CD4-positive, alpha-beta T cell treated with Interleukin-12 subunit alpha and Interleukin-12 subunit beta, for 1 hour (primary cell): ENCODE measurements at places on chromosomes 6 and 20.

DNA sequence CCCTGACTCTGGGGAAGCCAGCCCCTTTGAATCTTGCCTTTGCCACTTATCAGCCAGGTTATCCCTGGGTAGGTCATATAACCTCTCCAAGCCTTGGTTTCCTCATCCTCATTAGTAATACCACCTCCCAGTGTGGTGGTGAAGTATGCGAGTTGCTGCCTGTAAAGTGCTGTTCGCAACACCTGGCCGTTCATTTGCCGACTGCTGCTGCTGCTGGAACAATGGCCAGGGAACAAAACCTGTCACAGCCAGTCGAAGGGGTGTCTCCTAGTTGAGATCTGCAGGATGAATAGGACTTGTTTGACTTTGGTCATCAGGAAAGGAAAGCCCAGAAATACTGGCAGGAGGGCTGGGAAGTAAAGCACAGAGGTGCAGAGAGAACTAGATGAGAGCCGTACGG is 6.1 kb downstream of the MANBAL start:
- no peak for DNase-seq

- DNase-seq = no peak
Observed at GRCh38 chr6:90870561-90870960, 283.7 kb upstream of the MAP3K7 start.

DNA sequence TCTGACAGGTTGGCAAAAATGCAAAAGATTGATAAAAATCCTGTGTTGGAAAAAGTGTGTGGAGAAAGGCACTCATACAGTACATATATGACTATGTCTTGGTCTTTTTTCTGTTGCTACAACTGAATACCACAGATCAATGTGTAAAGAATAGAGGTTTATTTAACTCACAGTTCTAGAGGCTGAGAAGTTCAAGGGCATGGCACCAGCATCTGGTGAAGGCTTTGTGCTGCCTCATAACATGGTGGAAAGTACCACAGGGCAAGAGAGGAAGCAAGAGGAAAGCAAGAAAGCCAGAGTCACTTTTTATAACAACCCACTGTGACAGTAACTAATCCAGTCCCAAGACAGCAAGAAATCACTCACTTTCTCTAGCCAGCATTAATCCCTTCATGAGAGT is 57.5 kb downstream of the ALDH8A1 start:
- DNase-seq = no peak

- DNase-seq = no peak
Observed at GRCh38 chr20:62584671-62585460, 57.4 kb upstream of the SLCO4A1 start.

- no peak for DNase-seq
Observed at GRCh38 chr6:140540743-140541142, 1166.3 kb upstream of the CITED2 start.

- peak; percentile 76 for DNase-seq
Observed at GRCh38 chr6:11414176-11414963, 123.2 kb upstream of the TMEM170B start.

GRCh38 chr6:100057941-100058340 is 63.9 kb upstream of the MCHR2 start:
- no peak for DNase-seq

- DNase-seq = no peak
Observed at GRCh38 chr6:66995669-66996068, 1288.6 kb upstream of the EYS start.

GRCh38 chr6:167446046-167446445 is 121.2 kb downstream of the TTLL2 start:
- DNase-seq = no peak

DNA sequence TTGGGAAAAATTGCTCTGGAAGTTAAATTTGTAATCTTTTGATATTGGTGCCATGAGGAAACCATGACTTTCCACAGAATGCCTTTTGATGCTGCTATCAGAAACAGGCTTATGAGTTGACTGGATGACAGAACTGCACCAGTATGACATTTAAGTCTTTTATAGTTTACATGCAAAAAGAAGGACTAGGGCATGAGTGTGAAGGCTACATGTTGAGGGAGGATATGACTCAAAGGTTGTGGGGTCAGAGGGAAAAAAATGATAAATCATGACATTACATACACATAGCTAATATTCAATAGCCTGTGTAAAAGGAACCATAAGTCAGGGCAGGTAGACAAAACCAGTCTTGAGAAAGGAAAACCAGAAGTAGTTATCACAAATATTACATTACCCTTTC is 182.2 kb downstream of the COL12A1 start:
- DNase-seq = no peak

- no peak for DNase-seq
Observed at GRCh38 chr6:116326996-116327395, 43.8 kb upstream of the DSE start.

DNA sequence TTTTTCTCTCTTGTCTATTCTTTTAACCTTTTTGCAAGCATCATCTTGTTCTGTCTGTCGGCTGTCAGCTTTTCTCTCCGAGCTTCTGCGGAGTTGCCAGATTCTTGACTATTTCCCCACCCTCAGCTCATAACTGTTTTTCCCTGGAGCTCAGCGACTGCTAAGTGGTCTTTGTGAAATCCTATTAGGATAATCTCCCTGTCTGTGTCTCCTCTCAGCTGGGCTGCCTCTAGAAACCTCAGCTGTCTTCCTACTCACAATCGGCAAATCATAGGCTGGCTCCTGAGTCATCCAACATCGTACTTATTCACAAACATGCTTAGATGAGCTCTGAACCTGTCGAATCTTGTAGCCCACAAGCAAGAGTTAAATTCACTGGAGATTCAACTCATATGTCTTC is 332.3 kb downstream of the PTPRT start:
- no peak for DNase-seq

GRCh38 chr6:43636308-43636659 is 644 bp downstream of the MAD2L1BP start:
- peak; percentile 10 for DNase-seq

- DNase-seq = no peak
Observed at GRCh38 chr6:163943607-163944385, 529.3 kb downstream of the QKI start.

- DNase-seq = no peak
Observed at GRCh38 chr6:158916617-158917016, 83.4 kb downstream of the RSPH3 start.

- no peak for DNase-seq
Observed at GRCh38 chr20:46673394-46674252, 15.6 kb downstream of the TP53RK start.

DNA sequence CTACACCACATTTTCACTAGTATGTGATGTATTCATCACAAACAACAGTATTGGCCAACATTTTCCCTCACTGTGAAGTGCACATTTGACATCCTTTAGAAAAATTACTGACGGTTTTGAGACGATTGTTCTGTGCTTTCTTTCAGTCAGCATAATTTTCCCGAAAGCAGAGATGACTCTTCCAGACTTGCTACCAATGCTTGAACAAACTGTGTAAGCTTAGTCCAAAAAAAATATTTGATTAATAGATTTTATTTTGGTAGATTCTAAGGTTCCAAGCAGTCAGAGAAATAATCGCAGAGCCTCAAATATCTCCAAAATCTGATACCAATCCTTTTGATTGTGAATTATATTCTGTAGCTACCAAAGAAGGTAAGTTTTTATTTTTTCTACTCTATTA is 151.1 kb upstream of the ESR1 start:
- DNase-seq = no peak

- DNase-seq = no peak
Observed at GRCh38 chr6:155130161-155130853, 133.5 kb upstream of the CLDN20 start.

- DNase-seq = no peak
Observed at GRCh38 chr20:16758454-16759180, 10.5 kb downstream of the OTOR start.

GRCh38 chr6:26158581-26159356 is 71.5 kb downstream of the HFE start:
- DNase-seq = peak; percentile 73

DNA sequence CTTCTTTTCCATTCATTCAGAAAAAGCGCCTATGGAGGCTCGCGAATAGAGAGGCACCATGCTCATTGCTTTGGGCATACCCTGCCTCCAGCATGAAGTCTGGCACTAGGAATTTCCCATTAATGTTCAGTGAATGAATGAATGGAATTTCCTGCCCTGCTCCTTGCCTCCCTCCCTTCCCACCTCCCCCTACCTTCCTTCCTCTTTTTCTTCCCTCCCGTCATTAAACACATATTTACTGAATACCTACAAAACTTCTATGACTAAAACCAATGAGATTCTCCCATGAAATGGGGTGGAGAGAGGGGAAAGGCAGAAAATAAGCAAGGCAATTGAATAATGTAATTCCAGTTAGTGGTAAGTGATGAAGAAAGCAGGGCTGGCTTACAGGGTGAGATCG is 213.8 kb upstream of the AGPAT4 start:
- DNase-seq = no peak

- DNase-seq = no peak
Observed at GRCh38 chr6:87391334-87391733, 16.4 kb upstream of the CFAP206 start.

GRCh38 chr6:122494665-122495272 is 23.2 kb upstream of the SERINC1 start:
- DNase-seq = no peak

DNA sequence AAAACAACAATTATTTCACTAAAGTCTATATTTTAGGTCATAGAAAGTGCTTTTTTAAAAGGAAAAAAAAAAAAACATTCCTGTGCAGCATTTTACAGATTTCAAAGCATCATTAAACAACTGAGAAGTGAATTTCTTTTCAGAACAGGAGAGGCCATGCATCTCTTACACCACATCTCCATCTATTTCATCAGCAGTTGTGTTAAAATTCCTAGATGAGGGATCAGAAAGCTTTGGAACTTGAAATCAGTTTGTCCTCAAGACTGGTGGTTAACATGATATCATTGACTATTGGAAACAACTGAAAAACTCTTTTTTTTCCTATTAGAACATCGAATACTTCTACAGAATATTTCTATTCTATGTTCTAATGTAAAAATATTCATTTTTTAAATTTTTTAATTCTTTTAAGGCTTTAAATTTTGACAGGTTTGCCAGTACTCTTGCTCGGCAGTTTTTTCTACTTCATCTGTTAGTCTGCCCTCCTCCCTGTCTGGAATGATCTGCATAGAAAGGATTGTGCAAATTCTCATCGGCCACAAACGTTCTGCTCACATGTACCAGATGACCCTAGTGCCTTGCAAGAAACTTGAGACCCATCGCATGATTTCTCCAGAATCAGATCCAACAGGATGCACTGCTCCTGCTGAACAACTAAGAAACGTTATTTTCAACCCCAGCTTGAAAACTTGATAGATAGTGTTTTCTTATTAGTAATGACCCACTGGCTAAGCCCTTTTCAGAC is 411.0 kb upstream of the AGPAT4 start:
- no peak for DNase-seq

GRCh38 chr6:13418844-13419243 is 68.6 kb downstream of the GFOD1 start:
- no peak for DNase-seq

GRCh38 chr6:166450167-166450873 is 67.6 kb upstream of the MPC1 start:
- DNase-seq = no peak

- no peak for DNase-seq
Observed at GRCh38 chr20:50695135-50695872, 4.0 kb upstream of the RIPOR3 start.

- no peak for DNase-seq
Observed at GRCh38 chr6:57013521-57013926, 33.0 kb upstream of the KIAA1586 start.

GRCh38 chr20:50098259-50098658 is 14.7 kb downstream of the UBE2V1 start:
- DNase-seq = no peak

GRCh38 chr6:107408714-107409113 is 50.6 kb downstream of the PDSS2 start:
- no peak for DNase-seq

DNA sequence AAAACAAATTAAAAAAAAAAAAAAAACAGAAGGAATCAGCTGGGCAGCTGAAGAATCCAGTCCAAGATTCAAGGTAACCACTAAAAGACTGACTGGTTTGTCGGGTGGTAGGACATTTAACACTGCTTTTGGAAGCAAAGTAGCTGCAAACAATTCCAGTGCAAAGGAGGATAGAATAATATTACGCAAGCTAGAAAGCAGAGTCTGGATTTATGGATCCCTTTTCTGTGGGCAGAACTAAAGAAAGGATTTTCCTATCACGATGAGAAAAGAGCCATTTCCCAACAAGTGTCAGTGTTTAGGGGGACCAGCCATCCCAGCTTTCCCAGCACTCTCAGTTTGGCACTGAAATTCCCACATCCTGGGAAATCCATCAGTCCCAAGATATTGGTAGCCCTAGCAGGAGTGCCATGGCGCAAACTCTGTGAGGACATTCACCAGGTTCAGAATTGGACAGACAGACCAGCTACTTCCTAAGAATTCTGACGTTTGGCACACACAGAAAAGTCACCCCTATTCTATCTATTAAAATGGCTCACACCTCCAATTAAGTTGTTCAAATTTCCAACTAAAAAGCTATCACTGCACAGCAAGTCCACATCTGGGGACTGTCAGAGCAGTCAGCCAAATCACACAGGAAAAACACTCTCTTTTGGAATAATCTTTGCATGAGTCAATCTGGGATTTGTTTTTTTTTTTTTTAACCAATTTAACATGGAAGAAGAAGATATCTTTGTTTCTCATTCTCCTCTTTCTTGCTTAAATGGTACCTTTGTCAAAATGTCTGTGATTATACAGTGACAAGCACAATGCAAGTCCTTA is 356.8 kb upstream of the ARID1B start:
- no peak for DNase-seq

DNA sequence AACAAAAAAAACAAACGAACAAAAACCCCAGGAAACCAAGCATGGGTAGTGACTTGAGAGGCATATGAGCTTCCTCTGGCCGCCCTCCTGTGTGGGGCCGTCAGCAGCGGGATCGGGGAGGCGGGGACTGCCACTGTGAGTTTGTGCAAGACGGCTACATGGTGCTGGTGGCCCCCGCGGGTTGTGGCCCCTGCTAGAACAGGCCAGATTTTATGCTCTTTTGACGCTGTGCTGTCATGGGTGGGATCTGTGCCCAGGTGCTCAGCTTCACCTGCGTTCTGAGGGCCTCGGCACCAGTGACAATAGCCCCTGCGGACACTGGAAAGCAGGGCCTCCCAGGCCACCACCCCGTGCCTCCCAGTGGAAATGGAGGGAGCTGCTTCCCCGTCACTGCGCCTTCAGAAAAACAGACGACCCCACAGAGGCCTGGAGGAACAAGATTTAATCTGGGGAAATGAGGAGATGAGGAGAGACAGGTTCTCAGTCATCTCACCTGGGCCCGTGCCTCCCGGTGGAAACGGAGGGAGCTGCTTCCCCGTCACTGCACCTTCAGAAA is 4.7 kb upstream of the KCNQ2 start:
- no peak for DNase-seq

- DNase-seq = no peak
Observed at GRCh38 chr20:56483970-56484369, 15.5 kb downstream of the RTF2 start.

GRCh38 chr20:11110535-11110934 is 436.7 kb upstream of the JAG1 start:
- no peak for DNase-seq

GRCh38 chr20:1568163-1568490 is 10.6 kb upstream of the SIRPD start:
- DNase-seq = no peak
